GM12891 (cell line): ENCODE measurements at places on chromosomes 1 and 21.

- no peak for DNase-seq
Observed at GRCh38 chr1:203402152-203402551, 51.2 kb upstream of the FMOD start.

DNA sequence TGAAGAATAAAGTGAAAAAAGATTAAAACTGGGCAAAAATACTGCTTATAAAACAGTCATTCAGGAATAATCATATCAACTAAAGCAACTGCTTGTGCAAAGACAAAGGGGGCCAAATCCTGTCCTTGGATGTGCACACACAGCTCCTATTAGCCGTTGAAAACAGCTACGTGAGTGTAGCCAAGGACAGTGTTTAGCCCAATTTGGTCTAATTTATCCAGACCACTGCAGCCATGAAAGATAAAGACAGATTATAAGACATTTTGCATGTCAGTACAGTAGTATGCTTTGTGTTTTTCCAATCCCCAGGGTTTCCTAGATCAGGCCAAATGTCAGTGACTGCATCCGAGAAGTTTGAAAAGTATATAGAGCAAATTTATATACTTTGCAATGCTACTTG is 146.3 kb upstream of the PKN2 start:
- DNase-seq: no peak

- DNase-seq: no peak
Observed at GRCh38 chr1:241269116-241269515, 87.9 kb downstream of the RGS7 start.

DNA sequence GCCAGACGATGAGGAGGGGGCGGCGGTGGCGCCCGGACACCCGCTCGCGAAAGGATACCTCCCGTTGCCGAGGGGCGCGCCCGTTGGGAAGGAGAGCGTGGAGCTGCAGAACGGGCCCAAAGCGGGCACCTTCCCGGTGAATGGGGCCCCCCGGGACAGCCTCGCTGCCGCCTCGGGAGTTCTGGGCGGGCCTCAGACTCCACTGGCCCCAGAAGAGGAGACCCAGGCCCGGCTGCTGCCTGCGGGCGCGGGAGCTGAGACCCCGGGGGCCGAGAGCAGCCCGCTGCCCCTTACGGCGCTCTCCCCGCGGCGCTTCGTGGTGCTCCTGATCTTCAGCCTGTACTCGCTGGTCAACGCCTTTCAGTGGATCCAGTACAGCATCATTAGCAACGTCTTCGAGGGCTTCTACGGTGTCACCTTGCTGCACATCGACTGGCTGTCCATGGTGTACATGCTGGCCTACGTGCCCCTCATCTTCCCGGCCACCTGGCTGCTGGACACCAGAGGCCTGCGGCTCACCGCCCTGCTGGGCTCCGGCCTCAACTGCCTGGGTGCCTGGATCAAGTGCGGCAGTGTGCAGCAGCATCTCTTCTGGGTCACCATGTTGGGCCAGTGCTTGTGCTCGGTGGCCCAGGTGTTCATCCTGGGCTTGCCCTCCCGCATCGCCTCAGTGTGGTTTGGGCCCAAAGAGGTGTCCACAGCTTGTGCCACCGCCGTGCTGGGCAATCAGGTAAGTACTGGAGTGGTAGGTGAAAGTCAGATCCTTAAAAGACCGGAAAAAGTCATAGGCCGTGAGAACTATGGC is 588 bp downstream of the FLVCR1 start:
- DNase-seq: peak; percentile 19

DNA sequence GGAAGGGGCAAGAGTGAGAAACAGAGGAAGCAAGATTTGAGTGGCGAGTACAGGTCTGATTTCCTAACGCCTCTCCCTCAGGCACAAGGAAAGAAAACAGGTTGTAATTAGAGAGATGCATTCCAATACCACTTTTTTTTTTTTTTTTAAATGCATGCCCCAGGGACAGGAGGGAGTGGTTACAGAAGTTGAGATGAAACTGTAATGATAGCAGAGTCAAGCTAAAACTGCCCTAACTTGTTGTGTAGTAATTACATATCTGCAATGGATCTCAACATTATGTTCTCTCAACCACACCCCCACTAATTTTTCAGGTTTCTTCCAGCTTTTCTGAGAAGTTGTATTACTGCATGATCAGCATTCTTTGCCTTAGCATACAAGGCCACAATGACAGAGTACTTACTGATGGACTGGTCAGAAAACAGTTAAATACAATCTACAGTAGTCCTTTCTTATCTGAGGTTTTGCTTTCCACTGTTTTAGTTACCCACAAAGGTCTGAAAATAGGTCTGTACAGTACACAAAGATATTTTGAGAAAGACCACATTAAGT is 5.5 kb downstream of the ETV3 start:
- no peak for DNase-seq

- DNase-seq: no peak
Observed at GRCh38 chr1:168218658-168219057, 7.1 kb upstream of the SFT2D2 start.

- no peak for DNase-seq
Observed at GRCh38 chr1:73674945-73675561, 522.9 kb downstream of the LRRIQ3 start.

- DNase-seq: no peak
Observed at GRCh38 chr1:232922485-232922884, 27.9 kb upstream of the NTPCR start.

GRCh38 chr1:202961220-202961880 is 3.2 kb upstream of the ADIPOR1 start:
- DNase-seq: no peak

GRCh38 chr1:226033582-226033981 is 28.9 kb upstream of the H3-3A start:
- DNase-seq: no peak

GRCh38 chr1:37808369-37809319 is 636 bp upstream of the YRDC start:
- no peak for DNase-seq

GRCh38 chr21:45270306-45270821 is 17.3 kb downstream of the POFUT2 start:
- DNase-seq: no peak

DNA sequence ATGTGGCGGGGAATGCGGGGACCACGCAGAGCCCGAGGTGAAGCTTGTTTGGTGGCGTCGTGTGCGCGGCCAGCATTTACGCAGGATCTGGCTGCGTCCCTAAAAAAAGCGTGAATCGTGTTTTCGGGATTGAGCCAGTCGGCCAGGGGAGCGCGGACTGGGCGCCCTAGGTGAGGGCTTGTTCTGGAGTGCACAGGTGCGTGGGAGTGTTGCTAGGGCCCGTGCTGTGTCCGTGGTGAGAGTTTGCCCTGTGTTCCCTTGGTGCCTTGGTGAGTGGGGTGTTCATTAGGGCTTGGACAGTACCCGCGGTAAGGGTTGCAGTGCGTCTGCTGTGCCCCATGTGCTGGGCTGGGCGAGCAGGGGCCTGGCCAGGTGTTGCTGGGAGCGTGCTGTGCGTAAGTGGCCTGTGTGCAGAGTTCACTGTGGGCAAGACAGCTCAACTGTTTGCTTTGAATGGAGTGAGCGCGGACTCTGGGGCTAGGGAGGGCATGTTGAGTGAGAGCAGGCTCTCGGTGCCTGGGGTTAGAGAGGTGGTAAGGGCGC is 673 bp downstream of the CD46 start:
- DNase-seq: peak; percentile 16

GRCh38 chr1:86508583-86508969 is 38.3 kb upstream of the CLCA4 start:
- DNase-seq: no peak

DNA sequence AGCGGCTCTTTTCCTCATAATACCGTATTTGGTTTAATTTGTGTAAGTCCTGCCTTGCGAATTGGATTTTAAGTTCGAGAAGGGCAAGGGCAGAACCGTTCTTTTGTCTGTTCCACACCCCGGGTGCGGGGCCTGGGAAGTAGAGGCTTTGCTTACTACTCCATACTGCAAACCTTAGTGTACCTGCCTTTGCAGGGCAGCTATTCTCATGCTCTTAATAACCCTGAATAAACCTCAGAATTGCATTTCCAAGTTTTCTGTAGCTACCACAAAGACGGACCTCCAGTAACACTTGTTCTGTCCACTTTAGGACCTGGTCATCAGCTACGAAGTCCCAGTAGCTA is 657 bp upstream of the HNRNPU start:
- DNase-seq: no peak

DNA sequence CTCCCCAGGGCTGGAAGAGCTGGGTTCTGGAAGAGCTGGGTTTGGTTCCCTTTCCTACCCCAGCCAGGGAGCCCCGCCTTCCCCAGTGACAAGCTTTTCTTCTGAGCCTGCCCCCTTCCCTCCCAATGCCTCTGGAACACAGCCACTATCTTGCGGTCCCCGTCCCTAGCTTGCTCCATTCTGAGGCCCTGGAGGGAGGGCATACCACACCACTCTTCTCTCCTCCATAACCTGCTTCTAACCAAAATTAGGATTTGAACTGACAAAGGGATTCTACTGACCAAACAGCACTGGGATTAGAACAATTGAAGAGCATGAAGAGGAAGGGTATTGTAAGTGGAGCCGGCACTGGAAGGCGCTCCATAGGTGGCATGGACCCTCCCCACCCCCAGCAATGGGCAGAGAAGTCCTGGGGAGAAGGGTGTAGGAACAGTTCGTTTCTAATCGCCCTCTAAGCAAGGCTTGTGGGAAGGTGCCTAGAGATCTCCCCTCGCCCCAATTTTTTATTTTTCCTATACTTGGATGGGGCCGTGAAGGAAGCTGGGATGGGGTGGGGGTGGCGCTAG is 690 bp downstream of the C1orf216 start:
- DNase-seq: no peak

- no peak for DNase-seq
Observed at GRCh38 chr1:38191461-38191860, 144.9 kb upstream of the POU3F1 start.

DNA sequence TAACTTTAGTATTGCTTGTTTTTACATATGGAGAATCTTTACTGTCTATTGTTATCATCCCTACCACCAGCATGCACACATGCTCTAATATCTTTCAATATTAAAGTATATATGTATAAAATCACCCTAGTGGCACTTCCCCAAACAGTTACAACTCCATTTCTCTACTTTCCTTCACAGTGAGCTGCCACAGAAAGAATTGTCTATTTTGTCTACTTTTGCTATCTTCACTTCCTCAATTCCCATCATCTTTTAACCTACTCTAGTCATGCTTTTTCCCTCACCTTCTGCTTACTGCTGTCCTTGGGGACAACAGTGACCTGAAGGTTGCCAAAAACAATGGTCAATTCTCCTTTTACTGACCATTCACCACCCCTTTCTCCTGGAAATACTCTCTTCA is 59.2 kb downstream of the VCAM1 start:
- DNase-seq: no peak

GRCh38 chr1:204989266-204990058 is 53.5 kb upstream of the CNTN2 start:
- DNase-seq: peak; percentile 88

GRCh38 chr1:196609370-196609737 is 1.1 kb upstream of the KCNT2 start:
- no peak for DNase-seq

- DNase-seq: no peak
Observed at GRCh38 chr1:106998431-106999002, 58.0 kb upstream of the PRMT6 start.

DNA sequence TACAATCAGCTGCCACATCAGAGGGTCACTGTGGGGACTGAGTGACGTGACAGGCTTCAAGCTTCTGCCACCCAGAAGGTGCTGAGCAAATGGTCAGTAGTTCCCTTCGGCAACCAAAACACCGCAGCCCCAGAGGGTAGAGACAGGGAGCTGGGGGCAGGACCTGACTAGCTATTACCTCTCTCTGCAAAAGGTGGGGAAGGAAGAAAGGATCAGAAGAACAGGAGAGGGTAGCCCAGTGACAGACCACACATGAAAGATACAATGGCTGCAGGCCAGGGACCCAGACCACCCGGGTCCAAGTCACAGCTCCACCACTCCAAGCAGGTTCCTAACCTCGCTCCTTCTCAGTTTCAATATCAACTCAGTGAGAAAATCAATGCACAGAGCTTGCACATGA is 377.1 kb downstream of the NPHP4 start:
- DNase-seq: no peak

DNA sequence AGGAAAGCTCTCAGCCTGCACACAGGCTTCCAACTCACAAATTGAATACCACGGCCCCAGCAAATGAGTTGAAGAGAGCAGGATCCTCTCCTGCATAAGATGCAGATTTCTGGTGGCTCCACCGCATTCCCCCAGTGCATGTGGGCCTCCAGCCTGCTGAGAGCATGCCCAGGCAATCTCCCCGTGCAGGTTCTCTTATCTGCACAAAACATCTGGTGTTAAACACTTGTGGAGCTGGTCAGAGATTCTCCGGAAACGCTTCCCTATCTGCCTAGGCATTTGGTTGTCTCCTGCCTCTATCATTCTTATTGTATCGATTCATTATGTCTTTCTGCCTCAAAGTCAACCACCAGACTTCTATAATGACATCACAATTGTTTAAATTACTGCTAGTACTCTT is 1349.0 kb upstream of the B3GALT2 start:
- no peak for DNase-seq

DNA sequence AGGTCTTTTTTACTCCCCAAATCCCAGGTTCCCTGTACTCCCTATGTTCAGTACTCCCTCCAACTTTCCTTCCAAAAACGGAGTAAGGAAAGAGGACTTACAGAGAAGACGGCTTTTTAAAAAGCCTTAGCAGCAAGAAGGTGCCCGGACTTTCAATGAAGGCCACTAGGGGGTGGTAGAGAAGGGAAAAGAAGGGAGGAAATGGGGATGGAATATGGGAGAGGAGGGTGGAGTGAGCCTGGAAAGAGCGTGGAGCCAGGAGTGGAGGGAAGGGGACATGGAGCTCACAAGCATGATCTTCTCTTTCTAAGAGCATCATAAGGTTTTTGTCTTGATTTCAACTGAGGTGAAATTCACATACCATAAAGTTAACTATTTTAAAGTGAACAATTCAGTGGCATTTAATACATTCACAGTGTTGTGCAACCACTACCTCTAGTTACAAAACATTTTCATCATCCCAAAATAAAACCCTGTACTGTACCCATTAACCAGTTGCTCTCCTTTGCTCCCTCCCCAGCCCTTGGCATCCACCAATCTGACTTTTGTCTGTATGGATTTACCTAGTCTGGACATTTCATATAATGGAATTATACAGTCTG is 129.9 kb downstream of the ZNF281 start:
- no peak for DNase-seq

- no peak for DNase-seq
Observed at GRCh38 chr21:16357994-16358393, 628.2 kb downstream of the USP25 start.

DNA sequence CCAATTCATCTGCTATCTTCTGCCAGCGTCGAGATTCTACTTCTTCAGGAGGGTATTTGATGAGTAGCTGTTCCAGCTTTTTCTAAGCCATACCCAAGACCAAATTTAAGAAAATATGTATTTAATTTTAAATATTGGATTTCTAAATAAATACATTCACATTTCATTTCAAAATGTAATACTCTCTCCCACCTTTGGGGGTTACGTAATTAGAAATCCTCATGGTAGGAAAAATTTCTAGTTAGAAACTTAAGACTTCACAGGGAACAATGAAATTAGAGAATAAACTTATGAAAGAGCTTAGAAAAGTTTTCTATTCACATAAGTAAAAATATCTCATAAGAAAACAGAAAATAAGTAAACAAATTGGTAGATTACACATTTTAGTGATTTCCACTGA is 102.9 kb downstream of the ZZZ3 start:
- DNase-seq: no peak

GRCh38 chr1:164561007-164561406 is 2.0 kb downstream of the PBX1 start:
- no peak for DNase-seq
